ENCODE measurements at places on chromosomes 2 and 18.

DNA sequence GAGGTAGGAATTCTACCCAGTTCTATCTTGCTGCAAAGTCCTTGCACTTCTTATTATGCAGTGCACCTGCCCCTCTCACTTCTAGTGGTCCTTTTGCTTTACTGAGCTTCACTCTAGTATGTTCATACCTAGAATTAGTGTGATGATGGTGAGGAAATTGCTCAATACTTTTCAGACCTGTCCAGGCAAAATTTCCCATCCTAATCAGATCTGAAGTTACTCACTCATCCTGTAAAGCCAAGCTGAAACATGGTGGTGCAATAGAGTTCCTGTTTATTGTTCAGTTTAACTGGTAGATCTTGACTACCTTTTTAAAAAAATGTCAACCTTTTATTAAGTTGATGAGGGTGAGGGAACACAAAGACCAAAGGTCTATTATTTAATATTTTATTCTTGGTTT, 12.6 kb upstream of the FIGN start:
- DNase-seq = no peak

DNA sequence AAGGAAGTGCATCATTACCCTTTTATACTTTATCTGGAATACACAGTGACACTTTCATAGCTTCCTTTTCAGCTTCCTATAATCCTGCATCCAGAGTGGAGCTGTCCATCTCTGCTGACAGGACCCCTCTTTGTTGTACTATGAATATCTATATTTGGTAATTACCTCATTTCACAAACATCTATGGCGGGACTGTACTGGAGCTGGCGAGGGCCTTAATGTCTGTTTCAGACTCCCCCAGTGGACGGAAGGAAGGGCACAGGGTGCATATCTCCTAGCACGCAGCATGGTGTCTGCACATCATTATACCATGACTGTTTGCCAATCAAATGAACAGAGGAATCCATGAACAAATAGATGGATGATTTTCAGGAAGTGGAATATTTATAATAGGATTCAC, 142.3 kb downstream of the SOX11 start:
- no peak for DNase-seq

GRCh38 chr2:171267855-171268629, 107.3 kb upstream of the TLK1 start:
- DNase-seq = no peak

- DNase-seq = no peak
Measured at GRCh38 chr2:24287171-24287570, 73.2 kb downstream of the ITSN2 start.

GRCh38 chr2:175606010-175606841, 395.8 kb downstream of the LNPK start:
- no peak for DNase-seq

DNA sequence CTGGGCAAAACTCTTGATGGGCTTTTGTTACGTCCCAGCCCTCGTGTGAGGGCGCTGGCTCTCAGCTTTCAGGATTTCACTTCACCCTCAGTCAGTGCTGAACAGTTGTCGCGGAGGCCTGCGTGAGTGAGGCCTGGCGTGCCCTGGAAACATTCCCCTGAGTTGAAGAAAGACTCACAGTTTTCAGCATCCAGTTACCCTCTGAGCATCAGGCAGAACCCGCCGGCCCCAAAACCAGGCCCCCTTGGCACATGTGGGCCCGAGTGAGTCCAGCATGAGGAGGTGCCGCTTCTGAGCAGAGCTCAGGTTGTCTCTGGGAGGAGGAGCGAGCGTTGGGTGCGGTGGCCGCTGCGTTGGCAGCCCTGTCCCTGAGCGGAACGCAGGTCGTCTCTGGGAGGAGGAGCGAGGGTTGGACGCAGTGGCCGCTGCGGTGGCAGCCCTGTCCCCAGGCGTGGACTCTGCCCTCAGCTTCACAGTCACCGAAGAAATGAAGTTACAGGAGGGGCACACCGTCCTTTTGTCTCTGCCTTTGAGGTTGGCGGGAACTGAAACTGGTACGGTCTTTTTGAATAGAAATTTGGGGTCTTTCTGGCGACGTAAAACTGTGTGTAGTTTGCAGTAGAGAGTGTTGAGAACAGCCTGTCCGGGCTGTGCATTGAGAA, at the start of gene NEU4:
NEU4 (plus strand) TSS at position 473 of the 662 bp plus-strand sequence. CDS start 5,292 bp downstream, outside the sequence.
- DNase-seq = no peak

DNA sequence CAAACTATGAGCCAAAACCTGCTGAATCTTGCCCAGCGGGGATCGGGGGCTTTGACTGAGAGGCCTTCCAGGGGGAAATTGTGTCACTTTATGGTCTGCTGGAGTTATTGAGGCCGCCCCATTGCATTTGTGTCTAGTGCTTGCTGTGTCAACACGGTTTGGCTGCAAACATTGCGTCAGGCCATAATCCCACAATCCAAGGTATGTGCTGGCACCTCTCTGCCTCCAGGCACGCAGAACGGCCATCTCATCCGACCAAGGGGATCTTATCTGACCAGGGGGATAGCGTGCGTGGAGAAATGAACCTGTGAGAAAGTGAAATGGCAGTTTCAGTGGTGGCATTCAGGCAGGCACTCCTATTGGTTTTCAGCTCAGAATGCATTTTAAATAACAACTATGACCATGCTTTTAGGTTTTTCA, 18.1 kb upstream of the LYPD6B start:
- no peak for DNase-seq

GRCh38 chr18:32019251-32019948, 775 bp downstream of the RNF125 start:
- peak; percentile 40 for DNase-seq

DNA sequence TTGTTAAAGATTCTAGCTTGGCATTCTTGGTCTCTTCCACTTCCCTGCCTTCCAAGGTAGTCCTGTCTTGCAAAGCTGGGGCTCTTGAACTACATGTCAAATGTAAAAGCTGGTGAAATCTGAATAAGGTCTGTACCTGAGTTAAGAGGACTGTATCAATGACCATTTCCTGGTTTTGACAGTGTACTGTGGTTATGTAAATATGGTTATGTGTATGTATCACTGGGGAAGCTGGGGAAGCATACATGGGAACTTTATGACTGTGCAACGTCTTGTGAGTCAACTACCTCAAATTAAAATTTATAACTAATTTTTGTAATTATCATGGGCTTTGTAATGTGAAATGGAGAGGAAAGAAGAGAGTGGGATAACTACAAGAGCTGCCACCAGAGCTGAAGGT, 81.7 kb downstream of the COL4A4 start:
- DNase-seq = no peak

GRCh38 chr18:42024131-42024530, 69.1 kb downstream of the PIK3C3 start:
- DNase-seq = no peak

- no peak for DNase-seq
Measured at GRCh38 chr2:109173311-109174171, 44.5 kb downstream of the SH3RF3 start.

DNA sequence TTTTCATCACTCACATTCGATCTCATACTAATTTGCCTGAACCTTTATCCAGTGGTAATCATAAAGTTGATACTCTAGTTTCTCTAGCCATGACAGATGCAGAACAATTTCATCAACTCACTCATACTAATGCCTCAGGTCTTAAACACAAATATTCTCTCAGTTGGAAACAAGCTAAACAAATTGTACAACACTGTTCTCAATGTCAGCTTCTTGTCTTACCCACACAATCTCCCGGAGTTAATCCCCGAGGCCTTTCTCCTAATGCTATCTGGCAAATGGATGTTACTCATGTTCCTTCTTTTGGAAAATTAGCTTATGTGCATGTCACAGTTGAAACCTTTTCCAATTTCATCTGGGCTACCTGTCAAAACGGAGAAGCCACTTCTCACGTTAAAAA, 11.5 kb upstream of the CNOT11 start:
- DNase-seq = no peak

DNA sequence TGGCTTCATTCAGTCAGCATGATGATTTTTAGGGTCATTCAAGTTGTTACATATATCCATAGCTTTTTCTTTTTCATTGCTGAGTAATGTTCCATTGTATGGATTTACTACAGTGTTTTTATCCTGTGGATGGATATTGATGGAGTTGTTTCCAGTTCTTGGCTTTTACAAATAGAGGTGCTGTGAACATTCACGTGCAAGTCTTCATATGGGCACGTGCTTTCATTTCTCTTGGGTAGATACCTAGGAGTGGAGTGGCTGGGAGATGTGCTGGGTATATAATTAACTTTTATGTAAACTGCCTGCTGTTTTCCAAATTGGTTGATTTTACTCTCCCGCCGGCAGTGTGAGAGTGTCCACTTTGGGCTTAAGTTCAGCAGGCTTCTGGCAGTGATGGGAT, 16.5 kb downstream of the AGAP1 start:
- no peak for DNase-seq

DNA sequence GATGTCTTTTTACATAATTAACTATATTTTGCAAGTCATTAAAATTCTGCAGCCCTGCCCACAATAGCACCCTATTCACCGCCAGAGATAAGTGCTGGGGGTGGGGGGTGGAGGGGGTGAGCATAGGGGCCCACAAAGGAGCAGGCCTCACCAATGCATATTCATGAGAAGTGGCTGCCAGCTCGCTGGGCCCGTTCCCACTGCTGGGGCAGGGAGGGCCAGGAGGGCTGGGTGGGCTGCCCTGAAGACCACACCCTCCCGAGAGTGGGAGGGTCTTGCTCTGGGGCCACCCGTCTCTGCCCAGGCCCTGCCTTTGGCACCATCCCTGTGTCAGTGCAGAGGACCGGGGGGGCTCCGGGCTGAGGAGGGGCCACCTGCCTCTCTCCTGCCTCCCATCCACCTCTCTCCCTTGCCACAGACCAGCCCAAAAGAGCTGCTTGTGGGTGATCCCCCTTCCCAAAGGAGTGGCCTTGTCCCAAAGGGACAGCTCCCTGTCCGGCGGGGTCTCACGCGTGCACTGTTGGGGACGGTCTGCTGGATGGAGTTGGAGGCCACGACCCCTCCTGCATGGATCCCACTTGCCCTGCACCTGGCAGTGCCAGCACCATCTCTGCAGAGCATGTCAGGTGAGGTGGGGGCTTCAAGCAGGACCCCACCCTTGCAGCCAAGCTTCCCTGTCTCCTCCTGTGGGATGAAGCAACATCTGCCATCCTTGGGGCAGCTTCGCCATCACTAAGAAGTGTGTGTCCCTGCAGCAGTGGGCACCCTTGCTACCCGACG, 138.8 kb upstream of the GPC1 start:
- no peak for DNase-seq

GRCh38 chr18:61333271-61333745, at the start of gene CDH20:
CDH20 (plus strand) TSS chr18:61333430.
- DNase-seq = no peak

GRCh38 chr18:7616661-7617060, 49.5 kb downstream of the PTPRM start:
- DNase-seq = no peak

DNA sequence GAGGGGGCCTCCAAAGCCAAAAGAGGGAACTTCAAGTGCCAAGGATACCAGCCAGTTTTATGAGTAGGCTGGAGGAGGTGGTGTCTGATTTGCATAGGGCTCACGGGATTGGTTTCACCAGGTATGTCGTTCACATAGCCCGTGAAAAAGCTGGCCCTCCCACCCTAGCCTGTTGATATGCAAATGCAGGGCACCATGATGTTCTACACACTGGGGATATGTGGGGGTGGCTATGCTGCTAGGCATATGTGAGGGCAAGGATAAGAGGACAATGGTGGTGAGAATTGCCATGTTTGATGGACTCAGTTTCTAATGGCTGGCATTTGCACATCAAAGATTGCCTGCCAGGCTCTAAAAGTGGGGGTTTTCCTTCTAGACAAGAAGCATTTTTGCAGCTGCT, 378.6 kb downstream of the DPP10 start:
- no peak for DNase-seq

- DNase-seq = no peak
Measured at GRCh38 chr2:222943820-222944219, 83.0 kb downstream of the ACSL3 start.

GRCh38 chr2:60523963-60524362, 29.5 kb downstream of the BCL11A start:
- no peak for DNase-seq

GRCh38 chr18:76390452-76391035, 104.5 kb downstream of the ZNF516 start:
- DNase-seq = no peak

DNA sequence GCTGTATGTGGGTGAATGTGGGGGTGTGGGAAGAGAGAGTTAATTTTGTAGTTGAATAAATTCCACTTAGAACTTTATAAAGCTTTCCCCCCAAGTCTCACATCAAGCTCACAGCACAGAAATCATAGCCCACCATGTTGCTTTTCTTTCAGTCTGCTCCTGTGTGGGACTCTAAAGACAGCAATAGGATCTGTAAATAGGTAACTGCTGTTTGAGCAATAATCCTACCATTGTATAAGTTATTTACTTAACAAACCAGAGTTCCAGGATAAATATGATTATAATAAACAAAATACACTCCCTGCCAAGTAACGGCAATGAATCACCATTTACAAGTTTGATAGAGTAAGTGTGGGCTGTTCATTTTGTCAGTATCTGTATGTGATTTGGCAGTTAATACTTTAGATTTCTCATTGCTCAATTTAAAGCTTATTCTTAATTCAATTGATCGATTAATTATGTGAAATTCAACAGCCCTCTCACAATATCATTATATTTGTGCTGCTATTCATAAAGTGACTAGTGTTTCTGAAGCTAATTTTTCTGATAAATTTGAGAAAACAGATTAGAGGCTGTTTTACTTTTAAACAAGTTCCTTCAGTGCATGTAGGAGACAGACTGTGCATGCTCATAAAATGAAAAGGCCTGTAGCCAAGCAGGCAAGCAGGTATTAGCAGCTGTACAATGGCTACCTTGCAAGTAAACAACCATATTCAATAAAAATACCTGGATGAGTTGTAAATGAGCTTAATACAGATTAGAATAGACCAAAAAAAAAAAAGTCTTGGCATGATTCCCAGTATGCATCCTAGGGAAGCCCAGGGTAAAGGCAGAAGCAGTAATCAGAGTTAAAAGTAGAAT, 142.7 kb downstream of the PDE11A start:
- DNase-seq = no peak

DNA sequence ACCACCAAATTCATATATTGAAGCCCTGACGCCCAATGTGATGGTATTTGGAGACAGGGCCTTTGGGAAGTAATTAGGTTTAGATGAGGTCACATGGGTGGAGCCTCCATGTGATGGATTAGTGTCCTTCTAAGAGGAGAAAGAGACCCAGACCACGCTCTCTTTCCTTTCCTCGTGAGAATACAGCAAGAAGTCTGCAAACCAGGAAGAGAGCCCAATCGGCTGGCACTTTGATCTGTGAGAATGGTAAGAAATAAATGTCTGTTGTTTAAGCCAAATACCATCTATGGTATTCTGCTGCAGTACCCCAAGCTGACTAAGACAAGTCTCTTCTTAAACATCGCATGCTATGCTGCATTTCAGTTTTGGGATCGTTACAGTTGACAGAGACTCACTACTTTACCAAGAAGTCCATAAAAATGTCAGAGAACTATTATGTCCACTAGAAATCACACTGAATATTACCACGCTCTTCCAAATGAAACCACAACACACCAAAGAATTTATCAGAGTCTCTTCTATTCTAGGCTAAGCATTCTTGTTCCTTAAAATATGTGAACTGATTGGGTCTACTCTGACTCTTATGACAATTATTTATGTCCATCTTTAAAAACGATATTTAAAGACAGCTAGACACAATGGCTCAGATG, 48.5 kb downstream of the LPIN2 start:
- DNase-seq = no peak

- DNase-seq = no peak
Measured at GRCh38 chr2:145253492-145253891, 733.6 kb upstream of the ZEB2 start.

Measured in activated T-helper 1 cell treated with Interleukin-2 at 50 U/mL for 16 hours (primary cell).